ENCODE measurements at places on chromosomes 13 and 19.
A peak's percentile ranks its signal among the peaks of the same experiment; 100 is the strongest.

- peak; percentile 15 for DNase-seq
These were observed 671.6 kb downstream of the PCDH9 start for GRCh38 chr13:66558506-66558905.

DNA sequence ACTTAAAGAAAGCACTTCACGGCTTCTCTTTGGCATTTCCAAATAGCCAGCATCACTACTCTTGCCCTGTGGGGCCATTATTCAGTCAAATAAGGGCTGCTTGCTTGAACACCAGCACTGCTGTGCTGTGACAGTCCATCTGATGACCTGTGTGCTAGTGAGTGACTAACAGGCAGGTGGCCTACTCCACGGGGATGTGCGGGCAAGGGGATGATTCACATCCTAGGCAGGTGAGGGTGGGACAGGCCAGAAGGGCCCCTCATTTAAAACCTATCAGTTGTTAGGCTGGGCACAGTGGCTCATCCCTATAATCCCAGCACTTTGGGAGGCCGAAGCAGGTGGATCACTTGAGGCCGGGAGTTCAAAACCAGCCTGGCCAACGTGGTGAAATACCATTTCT lies 8.2 kb downstream of the CCNE1 start:
- no peak for DNase-seq

GRCh38 chr13:39682310-39682709 lies 26.8 kb downstream of the COG6 start:
- DNase-seq, result no peak

DNA sequence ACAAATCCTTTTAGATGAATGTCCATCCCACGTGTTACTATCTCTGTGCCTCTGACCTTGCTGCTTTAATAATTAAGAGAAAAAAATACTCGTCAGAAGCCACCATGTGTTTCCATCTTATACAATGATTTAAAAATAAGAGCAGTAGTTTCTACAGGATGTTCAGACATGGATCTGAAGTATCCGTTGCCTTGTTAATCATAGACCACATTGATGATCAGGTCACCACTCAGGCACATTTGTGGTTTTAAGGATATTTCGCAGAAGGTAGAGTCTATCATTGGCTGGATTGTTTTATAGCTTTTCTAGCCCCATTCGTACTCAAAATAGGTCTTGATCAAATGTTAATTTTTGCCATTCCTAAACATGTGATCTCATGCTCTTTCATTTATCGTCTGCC lies 710.0 kb upstream of the ARGLU1 start:
- DNase-seq, result no peak

DNA sequence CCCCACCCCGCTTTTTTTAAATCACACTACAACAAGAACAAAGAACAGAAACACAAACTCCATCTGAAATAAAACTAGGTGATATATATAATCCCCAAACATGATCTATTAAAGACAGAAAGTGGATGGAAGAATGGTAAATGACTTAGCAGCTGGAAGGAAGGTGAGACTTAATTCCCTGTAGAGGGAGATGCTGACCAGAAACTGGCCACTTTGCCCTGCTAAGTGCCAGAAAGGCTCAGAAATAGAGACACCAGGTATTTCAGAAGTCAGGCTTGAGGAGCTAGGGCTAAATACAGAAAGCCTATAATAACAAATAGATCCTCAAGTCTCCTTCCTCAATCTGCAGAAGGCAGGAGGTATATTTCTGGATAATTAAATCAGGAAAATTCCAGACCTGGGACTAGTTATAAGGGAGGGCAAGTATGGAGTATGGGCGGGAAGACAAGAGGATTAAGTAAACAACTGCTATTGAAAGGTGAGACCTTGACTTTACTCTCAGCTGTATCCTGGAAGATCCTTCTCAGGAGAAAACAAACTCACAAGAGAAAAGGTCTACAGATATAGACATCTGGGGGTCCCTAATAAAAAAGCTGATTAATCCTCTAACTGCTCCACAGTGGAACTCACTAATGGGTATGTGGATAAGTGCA lies 32.2 kb downstream of the MTRF1 start:
- no peak for DNase-seq
